Activated CD8-positive, alpha-beta memory T cell treated with anti-CD3 and anti-CD28 coated beads for 4 hours (primary cell): ENCODE measurements at places on chromosomes 5 and 9.

- no peak for DNase-seq
Observed at GRCh38 chr5:16784843-16785791, 151.0 kb downstream of the MYO10 start.

DNA sequence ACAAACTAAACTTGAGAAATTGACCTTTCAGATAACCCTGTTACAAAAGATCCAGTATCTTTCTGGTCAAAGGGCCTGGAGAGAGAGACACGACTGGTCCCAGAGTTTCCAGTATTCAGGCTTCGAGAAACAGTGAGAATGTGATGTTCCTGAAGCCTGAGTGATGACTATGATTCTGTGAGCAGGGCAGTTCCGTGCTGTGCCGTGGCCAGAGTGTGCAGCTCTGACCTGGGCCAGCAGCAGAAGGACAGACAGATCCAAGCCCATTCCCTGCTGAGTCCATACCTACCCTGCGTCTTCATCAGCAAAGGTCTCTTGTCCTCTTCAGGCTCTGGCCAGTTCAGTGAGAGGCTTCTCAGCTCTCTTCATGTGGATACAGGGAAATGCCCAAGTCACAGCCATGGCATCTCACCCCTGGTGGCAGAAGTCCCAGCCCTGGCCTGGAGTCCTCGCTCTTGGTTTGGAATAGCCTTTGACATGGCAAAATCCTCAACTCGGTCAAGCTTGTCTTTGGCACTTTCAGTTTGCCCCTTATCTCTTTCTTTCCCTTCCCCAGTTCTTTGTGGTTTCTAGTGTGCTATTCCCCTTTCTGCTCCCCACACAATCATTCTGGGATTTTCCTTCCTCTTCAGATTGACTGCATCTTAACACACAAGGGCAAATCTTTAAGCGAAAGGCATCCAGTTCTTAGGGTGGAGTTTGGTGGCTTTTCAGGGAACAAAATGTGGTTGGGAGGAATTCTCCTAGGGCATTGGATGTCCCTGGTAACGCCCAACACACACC, 107.7 kb downstream of the LIFR start:
- no peak for DNase-seq

DNA sequence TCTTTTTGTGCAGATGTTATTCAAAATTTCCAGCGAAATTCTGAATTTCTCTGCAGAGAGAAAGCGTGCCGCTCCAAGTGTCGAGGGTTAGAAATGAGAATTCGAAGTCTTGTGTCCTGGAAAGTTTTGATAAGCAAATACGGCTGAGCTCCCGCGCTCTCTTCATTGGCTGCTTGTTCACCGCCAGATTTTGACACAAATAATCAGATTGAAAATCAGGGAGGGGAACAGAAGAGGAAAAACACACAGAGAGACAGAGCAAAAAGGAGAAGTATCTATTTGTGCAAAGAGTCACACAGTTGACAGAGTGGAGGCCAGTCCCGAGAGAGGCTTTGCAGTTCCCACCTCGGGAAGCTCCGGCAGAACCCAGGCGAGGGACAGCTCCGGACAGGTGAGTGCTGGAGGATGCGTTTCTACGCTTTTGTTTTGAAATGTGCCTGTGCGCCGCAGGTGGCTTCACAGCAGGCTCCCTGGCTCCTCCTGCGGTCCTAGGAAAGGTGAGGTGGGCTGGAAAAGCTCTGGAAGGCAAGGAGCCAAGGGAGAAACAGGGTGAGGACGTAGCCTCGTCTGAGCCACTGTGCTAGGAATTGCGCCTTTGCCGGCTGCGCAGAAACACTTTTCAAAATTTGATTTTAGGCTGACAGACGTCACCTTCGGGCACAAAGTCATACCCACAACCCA, at the start of gene GFI1B:
TSS of gene GFI1B (plus strand) at position 244 of the 681 bp plus-strand sequence. CDS start 7,985 bp downstream, outside the sequence.
- no peak for DNase-seq

GRCh38 chr5:147921136-147921535, 14.8 kb upstream of the C5orf46 start:
- DNase-seq: no peak

DNA sequence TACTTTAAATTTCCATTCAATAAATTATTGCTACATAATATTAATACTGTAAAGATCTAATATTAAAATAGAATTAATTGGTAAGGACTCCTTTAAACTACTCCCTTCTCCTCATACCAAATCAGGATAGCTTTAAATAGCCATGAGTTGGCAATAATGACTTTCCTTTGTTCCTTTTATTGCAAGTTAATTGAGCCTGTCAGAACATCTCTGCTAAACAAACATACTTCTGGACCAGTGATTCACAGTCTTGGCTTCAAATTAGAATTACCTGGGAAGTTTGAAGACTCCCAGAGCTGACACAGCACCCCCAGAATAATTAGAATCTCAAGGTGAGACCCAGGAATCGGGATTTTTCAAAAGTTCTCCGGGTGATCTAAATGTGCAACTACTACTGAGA, 18.7 kb downstream of the C5orf58 start:
- DNase-seq: no peak

DNA sequence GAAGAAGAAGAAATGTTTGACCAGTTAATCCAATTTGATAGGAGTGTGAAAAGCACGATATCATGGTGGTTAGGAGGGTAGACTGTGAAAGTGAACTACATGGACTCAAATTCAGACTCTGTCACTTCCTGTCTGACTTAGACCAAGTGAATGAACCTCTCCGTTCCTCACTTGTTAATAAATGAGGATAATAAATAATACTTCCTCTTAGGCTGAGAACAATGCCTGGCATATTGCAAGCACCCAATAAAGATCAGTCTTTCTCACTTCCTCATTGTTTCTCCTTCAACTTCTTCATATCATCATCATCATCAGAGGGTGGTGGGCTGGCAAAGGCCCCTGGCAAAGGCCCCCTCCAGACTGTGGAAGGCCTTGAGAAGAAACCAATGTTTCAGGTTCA, 148.7 kb downstream of the CDK5RAP2 start:
- no peak for DNase-seq

DNA sequence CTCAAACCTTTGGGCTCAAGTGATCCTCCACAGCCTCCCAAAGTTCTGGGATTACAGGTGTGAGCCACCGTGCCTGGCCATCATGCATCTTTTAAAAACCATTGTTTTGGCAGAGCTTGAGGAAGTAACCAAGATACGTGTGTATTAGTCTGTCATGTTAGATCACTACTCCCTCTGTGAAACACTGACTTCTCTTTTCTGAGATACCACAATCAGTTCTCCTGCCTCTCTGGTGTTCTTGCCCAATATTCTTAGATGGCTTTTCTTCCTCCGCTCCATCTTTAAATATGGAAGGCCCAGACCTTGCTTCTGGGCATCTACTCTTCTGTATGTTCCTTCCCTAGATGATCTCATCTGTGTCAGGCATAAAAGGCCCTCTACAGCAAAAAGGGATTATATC, 14.2 kb upstream of the CCNB1 start:
- no peak for DNase-seq

GRCh38 chr5:148632255-148633066, 21.9 kb downstream of the HTR4 start:
- no peak for DNase-seq

GRCh38 chr5:91266184-91266705, 116.9 kb downstream of the ARRDC3 start:
- DNase-seq: no peak

DNA sequence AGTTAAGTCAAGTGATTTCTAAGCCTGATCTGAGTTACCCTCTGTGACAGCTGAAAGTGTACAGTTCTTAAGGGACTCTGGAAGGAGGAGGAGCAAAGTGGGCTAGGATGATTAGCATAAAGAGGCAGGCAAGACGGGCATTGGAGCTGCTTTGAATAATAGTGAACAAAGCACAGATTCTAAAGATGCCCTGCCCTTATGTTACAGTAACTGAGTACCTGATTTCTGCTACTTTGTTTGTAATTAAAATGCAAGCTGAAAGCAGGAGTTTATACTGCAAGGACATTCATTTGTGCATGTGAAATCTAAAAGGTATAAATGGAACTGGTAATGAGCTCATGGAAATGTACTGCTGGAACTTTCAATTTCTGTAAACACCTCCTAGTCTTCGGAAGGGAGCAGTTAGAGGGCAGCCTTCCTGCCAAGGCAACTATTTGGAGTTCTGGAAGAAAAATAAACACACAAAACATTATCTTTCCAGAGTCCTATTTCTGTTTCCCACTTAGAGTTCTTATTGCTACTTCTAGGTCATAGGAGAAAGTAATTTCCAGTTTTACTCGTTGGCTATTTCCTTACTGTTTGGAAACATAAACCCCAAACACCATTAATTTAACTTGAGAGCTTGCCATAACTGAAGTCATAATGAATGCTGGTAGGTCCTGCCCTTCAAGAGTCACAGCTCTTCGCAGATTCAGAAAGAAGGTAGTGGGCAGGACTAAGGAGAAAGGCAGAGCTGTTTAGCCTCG, at the start of gene RANBP3L:
TSS of gene RANBP3L (minus strand) at position 45 of the 746 bp plus-strand sequence. CDS start 486 bp downstream, outside the sequence.
- DNase-seq: no peak

GRCh38 chr5:88883836-88884607, 1.0 kb upstream of the MEF2C start:
- DNase-seq: no peak

DNA sequence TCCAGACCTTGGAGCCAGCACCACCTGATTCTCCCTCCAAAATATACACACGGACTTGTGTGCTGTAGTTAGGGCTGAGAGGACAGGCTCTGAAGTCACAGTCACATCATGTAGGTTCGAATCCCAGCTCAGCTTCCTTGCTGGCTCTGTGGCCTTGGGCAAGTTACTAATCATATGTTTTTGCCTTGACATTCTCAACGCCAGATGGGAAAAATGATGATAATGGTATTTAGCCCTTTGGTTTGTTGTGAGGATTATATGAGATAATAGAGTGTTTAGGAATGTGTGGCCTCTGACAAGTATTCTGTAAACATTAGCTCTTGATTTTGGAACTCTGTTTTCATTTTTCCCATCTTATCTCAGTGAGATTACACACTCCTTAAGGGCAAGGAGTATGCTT, 72.5 kb downstream of the PLAC8L1 start:
- DNase-seq: no peak

GRCh38 chr5:87151547-87151946, 116.1 kb upstream of the RASA1 start:
- DNase-seq: no peak

- no peak for DNase-seq
Observed at GRCh38 chr5:72244862-72245371, 75.1 kb downstream of the MRPS27 start.

DNA sequence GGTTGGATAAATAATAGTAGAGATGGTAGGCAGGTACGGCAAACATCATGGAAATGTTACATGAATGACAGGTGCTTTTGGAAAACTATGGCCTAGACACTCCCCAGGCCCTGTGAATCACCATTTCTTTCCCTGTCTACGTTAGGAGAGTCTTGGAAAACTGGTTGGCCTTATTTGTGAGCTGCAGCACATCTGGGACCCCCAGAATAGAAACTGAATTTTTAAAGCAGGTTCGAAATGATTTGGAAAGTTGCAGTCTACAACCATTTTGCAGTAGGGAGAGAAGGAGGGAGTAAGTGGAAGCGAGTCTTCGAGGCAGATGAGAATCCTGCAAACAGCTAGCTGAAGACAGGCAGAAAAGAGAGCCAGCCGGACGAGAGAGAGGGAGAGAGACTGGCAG, 13.0 kb downstream of the C1QTNF2 start:
- DNase-seq: no peak

GRCh38 chr9:107504585-107505455, 15.3 kb upstream of the KLF4 start:
- no peak for DNase-seq

DNA sequence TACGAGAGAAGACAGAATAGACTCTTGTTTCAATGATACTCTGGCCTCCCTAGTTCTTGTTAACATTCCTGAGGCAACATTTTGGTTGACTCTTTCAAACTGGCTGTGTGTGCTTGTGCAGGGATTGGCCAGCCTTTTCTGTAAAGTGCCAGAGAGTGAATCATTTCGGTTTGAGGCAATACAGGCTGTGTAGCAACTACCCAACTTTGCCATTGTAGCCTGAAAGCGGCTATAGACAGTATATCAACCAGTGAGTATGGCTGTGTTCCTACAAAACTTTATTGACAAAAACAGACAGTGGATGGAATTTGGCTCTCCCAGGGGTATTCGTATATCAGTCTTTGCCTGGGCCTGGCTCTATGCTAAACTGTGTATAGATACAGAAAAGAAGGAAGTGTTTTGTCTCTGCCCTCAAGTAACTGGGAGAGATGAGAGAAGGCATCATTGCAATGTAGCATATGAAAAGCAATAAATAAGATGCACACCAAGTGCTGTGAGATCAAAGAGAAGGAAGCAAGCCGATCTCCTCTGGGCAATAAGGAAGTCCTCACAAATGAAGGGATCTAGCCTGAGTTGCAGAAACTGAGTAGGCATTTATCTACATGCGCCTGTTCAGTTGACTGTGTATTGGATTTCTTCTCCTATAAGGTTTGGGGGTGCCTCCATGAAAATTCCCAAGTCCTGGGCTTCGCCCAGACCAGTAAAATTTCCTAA, 568.0 kb upstream of the KLF4 start:
- DNase-seq: no peak

- DNase-seq: no peak
Observed at GRCh38 chr9:6305954-6306563, 22.1 kb upstream of the TPD52L3 start.

DNA sequence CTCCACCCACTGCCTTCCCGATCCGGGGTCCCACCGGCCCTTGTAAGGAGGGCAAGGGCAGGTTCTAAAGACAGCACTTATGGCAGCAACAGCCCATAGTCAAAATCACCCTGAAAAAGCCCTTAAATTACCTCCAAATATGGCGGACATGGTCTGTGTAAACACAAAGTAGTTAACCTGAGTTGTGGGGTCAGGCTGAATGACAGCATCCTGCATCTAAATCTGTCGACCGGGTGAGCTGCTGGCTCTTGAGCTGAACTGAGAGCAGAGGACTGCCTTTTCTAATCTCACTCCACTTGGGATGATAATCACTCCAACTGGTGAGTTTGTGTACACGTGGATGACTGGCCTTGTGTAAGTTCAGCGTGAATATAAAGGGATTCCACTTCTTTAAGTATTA, 249.6 kb downstream of the DENND1A start:
- no peak for DNase-seq

GRCh38 chr9:1980387-1980786, 34.8 kb upstream of the SMARCA2 start:
- no peak for DNase-seq

DNA sequence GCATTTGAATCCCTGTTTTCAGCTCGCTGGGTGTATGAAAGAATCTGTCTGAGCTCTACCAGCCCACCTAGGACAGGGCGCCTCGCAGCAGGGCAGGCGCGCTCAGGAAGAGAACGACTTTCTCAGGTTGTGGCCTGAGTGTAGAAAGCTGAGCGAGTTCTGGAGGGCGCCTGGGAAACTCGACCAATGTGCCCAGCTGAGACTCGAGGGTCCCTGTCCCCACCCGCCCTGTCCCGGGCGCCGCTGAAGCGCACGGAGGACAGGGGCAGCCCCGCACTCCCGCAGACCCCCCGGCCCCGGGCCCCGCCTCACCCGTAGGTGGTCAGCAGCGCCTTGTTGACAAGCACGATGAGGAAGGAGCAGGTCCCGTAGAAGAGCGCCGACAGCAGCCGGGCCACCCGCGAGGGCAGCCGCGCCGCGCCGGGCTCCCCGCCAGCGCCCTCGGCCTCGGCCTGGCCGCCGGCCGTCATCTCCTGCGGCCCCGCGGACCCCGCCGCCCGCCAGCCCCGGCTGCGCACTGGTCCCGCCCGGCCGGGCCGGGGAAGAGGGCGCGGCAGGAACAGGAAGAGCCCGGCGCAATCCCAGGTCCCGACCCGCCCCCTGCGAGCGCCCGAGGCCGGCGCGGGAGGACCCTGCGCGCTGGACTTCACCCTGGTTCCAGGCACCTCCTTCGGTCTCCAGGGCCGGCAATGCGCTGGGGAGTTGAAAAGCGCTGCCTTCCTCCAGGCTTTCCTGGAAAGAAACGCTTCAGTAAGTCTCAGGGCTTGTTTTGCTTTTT, at the start of gene SLC35D2:
TSS of gene SLC35D2 (minus strand) at position 547 of the 778 bp plus-strand sequence. CDS start at position 470, 77 bp downstream.
- DNase-seq: no peak
